ENCODE measurements at places on chromosomes 13 and 19.

- no peak for DNase-seq
Observed at GRCh38 chr13:20383058-20383457, 142.6 kb downstream of the CRYL1 start.

DNA sequence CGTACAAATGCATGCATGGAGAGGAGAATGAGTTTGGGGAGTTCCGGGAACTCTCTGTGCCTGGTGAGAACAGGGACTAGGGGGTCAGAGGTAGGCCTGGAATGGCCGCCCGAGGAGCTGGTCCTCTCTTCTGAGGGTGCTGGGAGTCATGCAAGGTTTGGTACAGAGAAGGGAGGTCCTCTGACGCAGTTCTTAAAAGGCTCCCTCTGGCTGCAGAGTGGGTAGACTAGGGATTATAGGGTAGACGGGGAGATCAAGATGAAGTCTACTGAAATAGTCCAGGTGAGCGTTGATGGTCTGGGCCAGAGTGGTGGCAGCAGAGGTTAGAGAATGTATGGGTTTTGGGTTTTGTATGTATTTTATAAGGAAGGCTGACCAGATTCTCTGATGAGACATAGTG is 796 bp downstream of the ZNF304 start:
- peak; percentile 8 for DNase-seq

DNA sequence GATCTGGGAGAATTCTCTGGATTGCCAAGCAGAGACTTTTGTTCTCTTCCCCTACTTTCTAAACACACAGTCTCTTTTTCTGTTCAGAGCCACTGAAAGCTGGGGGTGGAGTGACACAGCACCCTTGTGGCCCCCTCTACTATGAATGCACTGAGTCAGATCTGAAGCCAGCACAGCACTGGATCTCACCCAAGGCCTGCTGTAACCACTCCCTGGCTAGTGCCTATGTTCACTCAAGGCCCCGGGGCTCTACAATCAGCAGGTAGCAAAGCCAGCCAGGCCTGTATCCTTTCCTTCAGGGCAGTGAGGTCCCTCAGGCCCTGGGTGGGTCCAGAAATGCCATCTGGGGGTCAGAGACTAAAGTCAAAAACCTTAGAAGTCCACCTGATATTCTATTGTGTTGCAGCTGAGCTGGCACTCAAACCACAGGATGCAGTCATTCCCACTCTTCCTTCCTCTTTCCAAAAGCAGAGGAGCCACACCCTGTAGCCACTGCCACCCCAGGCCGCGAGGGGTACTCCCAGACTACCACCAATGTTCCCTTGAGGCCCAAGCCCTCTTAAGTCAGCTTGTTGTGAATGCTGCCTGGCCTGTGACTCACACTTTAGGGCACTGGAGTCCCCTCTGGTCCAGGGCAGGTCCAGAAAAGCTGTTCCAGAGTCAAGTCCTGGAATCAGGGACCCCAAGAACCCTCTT is 110.1 kb upstream of the RXFP2 start:
- peak; percentile 45 for DNase-seq

GRCh38 chr13:45092663-45093062 is 27.6 kb upstream of the GTF2F2 start:
- peak; percentile 55 for DNase-seq

DNA sequence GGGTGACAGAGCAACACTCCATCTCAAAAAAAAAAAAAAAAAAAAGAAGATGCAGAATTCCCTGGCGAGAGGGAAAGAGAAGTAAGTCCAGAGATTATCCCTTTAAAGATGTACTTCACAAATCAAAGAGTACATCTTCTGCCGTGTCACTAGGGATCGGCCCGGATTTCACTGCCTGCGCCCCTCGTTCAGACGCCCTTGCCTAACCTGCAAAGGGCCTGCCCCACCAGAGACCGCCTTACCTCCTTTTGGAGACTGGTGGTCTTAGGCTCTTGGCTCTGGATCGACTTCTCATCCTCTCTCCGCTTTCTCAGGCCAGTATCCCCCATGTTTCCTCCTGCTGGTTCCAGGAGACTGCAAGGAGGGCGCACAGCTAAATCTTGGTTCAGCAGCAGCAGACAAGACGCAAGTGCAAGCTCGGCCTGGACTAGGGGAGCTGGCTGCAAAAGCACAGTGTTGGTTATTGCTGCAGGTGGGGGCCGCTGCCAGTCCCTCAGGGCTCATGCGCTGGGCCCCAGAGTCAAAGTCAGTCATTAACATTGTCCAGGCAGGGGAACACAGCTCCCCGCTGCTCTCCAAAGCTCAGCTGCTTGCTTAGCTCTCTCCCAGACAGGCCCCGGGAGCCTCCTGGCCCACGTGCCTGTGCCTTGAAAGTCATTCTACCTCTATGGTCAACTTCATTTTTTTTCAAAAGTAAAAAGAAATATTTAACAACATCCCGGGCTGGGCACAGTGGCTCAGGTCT is 1.2 kb downstream of the SLC7A9 start:
- no peak for DNase-seq

DNA sequence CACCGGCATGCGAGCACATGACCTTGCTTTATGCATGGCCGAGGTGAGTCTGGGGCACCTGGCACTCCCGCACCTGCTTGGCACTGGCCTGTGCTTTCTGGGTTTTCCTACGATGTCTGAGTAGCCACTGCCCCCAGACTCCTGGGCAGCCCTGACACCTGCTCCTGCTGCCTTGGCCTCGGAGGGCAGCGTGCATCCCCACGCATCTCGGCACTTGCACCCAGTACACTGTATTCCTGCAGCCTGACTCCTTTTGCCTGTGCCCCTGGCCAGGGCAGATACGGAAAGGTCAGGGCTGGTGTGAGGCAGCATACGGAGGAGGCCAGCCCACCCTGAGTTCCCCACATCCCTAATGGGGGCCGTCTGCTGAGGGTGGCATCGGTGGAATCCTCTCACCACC is 340.6 kb downstream of the TEX29 start:
- no peak for DNase-seq

DNA sequence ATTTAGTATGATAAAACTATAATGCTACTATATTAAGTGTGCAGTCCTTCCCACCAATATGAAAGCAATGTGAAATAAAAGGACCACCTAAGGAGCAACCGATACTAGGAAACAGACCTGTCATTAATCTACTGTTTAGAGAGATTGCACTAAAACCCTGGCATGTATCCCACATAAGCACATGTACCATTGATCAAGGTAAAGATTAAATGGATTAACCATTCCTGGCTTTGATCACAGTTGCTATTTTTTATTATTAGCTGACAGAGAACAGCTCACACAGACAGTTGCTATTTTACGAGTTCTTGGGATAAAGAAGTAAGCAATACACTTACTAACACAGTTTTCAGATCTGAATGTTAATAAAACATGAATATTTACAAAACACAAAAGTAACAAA is 57.7 kb upstream of the ZDHHC20 start:
- no peak for DNase-seq

GRCh38 chr13:33188093-33188882 is 97.3 kb downstream of the STARD13 start:
- peak; percentile 28 for DNase-seq

DNA sequence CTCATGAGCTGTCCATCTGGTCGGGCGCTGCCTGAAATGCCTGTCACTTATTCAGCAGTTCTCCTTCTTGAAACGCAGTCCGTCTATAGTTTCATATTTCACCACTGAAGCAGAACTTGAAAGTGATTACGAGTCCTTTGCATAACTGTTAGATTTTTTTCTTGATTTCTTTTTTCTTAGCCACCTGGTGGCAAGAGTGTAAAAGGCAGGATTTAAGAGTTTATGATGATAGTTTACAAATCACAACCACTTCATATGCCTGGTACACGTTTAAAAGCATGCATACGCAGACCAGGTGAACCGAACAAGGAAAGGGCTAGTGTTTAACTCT is 45.8 kb downstream of the GGACT start:
- DNase-seq, result peak; percentile 61

DNA sequence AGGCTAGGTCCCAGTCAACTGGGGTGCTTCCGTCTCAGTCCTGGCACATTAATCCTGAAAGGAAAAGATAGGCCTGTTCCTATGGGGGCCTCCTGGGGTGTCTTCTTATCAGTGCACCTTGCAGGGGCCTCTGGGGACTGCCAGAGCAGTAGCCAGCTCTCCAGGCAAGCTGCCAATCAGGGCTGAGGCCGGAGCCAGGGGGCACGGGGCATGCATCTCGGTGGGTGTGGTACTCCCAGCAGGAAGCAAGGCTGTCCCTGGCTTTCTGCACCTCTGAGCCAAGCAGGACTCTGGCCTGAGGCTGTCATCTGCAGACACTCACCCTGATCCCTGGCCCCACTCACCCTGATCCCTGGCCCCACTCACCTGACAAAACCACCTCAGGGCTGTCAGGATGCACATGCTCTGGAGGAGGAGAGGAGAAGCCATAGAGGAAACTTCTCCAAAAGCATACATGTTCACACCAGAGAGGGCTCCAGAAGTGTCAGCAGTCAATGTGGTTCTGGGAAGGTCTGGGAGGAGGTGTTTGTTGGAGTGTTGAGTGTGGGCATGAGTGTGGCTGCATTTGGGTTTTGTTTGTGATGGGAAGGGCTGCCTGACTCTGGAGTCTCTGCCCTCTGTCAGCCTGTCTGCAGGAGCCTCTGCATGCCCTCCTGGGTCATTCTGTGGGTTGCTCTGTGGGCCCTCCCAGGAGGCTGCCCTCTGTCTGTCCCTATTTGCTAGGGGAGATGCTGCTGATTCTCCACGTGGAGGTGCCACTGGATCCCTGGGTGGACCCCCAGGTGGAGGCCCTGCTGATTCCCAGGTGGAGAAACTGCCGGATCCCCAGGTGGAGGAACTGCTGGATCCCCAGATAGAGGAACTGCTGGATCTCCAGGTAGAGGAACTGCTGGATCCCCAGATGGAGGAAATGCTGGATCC is 22.7 kb upstream of the KCTD15 start:
- DNase-seq, result no peak

DNA sequence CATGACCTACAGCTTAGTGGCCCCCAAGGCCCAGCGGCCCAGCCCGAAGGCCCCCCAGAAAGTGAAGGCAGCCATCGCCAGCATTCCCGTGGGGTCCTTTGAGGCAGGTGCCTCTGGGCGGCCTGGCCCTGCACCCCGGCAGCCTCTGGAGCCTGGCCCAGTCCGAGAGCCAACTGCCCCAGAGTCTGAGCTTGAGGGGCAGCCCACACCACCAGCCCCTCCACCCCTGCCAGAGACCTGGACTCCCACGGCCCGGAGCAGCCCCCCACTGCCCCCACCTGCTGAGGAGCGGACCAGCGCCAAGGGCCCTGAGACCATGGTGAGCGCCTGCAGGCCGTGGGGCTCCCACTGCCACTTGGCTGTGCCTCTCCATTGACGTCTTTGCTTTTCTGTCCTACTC is 9.0 kb upstream of the PRR19 start:
- DNase-seq, result no peak

- no peak for DNase-seq
Observed at GRCh38 chr19:56732976-56733375, 61.4 kb upstream of the ZNF835 start.

- DNase-seq, result no peak
Observed at GRCh38 chr13:94515374-94515773, 35.9 kb upstream of the DCT start.

GRCh38 chr19:35168196-35168595 is 13.7 kb downstream of the FXYD5 start:
- DNase-seq, result no peak

DNA sequence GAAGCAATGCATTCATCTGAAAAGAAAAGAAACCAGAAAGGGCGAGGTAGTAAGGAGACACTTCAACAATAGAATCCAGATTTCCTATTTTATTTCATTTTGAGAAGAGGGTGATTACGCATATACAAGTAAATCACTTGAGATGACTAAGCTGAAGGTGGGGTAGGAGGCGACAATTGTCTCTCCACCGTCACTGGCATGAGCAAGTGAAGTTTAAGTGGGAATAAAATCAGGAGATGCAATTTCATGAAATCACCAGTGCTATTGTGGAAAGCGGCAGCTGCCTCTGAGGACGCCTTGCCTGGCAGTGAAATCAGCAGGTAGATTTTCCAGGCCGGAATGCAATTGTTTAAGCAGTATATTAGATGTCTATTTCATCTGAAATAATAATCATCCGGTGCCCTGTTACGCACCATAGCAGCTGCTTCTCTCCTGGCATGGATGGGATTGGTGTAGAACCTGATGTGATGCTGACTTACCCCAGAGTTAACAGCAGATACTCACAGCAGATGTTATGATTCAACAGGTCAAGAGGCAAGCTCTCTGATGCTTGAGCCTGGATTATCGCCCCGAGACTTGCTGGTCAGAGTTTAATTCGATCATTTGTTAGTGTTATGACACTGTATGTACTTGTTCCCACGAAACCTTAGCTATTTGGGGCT is 64.3 kb downstream of the RASL11A start:
- DNase-seq, result no peak

- no peak for DNase-seq
Observed at GRCh38 chr19:7386308-7386707, 37.6 kb downstream of the ARHGEF18 start.

DNA sequence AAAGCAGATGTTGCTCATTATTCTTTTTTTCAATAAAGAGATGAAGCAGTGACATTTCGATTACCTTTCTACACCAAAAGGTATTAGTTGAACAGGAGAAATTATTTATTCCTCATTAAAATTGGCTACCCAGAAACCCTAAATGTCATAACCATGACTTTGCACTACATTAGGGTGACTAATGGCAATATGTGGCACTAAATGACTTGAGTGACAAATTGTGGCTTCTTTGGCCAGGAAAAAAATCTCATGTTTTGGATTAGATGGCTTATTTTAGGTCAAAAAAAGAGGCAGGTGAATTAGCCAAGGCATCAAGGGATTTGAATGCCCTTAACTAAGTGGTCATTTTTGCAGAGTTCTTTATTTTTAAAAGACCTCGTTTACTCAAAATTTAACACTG is 353.9 kb downstream of the NDFIP2 start:
- no peak for DNase-seq

DNA sequence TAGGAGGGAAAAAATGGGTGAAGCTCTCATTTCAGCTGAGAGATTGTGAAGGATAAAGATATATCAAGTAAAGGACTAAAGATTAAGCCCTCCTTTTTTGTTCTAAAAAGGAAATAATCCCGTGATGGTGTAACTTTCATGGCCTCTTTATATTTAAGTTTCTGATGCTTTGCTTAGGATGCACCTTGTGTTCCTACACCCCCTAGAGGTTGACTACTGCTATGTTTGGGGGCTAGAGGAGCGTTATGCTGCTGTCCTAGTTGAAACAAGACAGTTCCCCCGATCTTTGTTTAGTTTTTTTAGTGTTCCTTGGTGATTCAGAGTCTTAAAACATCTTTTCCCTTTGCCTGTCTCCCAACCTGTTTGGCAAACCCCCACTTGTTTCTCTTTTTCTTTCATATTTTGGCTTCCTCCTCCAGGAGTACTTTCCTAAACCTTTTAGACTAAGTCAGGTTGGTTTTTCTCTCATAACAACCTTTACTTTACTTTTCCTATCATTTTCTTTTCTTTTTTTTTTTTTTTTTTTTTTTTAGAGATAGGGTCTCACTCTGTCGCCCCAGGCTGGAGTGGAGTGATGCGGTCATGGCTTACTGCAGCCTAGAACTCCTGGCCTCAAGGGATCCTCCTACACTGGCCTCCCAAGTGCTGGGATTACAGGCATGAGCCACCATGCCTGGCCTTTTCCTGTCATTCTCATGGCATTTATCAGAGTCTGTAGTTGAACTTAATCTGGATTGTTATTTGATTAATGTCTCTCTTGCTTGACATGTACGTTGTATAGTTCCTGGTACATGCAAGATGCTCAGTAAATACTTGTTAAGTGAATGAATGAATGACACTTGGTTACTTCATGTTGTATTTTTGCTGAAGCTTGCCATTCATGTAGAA is 2.8 kb downstream of the UBA2 start:
- peak; percentile 53 for DNase-seq

- peak; percentile 95 for DNase-seq
Observed at GRCh38 chr19:13861714-13862531, 15.0 kb upstream of the NANOS3 start.

Data from AG10803 (cell line).